ENCODE measurements at places on chromosomes 12 and 14.

DNA sequence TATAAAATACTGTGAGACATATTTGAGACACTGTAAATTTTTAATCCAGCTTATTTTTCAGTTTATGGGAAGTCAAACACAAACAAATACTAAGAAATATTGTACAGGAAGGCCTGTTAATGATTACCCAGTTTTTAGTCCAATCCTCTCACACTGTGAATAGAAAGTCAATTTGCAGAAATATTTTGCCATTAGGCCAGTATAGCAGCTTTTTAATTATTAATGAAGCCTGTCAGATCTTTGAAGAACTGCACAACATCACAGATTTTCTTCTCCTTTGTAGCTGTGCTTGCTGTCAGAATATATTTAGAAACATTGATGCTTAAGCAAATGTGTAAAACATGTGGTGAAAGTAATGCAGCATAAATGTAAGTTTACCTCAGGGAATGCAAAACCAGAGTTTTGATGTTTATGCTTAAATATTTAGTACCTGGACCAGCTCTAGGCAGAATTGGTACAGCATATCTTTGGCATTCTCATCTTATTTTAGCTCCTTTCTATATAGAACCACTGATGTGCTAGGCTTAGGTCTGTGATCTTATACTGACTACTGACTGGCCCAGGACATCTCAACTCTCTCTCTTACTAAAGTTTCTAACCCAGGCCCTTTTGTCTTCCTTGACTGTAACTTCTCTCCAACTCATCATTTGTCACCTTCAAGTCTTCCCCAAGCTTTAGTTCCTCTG lies 230.8 kb upstream of the NAV3 start:
- no peak for DNase-seq

DNA sequence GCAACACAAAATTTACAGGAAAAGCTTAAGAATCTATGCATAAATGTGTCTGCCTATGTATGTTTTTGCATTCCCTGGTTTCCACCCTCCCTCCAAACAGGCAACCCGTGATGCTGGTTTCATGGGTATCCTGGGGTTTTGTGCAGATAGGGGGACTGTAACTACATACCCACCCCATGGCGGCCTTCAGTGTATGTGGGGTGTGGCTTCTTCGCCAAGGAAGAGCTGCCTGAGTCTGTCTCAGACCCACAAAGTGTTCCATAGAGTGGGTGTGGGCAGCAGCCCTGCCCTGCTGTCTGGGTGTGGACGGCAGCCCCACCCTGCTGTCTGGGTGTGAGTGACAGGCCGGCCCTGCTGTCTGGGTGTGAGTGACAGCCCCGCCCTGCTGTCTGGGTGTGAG lies 174.8 kb downstream of the ADGRD1 start:
- no peak for DNase-seq

DNA sequence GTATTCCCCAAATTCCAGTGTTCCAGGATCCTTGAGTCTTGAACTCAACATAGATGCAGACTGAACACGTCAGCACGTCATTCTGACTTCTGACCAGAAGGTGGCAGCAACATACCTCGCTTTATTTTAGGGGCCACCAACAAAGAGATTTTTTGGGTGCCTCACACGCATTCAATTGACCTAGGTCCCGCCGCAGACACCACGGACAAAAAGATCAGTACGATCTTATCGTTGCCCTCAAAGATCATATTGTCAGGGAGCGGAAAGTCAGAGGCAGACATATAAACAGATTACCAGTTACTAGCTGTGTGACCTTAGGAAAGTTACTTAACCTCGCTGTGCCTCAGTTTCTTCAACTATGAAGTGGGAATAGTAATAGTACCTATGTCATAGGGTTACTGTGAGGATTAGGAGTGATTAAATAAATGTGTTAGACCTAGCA lies 6.5 kb upstream of the PRPH start:
- no peak for DNase-seq

DNA sequence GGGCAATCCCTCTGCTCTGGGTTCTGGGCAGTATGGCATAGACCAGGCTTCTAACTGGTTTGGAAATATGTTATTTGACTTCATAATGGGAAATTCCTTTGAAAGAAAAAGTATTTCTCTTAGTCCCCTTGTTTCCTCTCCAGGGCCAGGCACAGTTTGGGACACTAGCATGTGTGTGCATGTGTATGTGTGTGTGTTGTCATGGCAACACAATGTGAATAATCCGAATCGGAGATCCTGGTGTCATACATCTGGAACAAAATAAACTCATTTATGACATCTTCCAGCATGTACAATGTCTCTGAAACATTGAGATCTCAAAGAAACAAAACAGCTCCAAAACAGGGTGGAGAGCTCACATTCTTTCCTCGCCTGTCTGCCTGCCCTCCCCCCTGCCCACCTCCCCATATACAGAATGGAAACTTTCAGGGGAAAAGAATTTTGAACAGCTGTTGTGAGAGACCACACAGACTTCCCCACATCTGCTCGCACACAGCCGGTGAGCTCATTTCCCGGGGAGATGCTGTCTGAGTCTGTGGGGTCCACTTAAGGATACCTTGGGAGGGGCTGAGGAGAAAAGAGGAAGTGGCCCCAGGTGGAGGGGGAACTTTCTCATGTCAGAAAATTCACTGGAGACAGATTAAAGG lies 55.5 kb upstream of the PARP11 start:
- DNase-seq = peak; percentile 72

GRCh38 chr12:81080431-81080983 lies 2.6 kb downstream of the ACSS3 start:
- DNase-seq = no peak

- DNase-seq = no peak
Measured at GRCh38 chr12:52953181-52953841, 4.4 kb downstream of the KRT18 start.

- no peak for DNase-seq
Measured at GRCh38 chr12:43099691-43100163, 452.3 kb downstream of the ADAMTS20 start.

DNA sequence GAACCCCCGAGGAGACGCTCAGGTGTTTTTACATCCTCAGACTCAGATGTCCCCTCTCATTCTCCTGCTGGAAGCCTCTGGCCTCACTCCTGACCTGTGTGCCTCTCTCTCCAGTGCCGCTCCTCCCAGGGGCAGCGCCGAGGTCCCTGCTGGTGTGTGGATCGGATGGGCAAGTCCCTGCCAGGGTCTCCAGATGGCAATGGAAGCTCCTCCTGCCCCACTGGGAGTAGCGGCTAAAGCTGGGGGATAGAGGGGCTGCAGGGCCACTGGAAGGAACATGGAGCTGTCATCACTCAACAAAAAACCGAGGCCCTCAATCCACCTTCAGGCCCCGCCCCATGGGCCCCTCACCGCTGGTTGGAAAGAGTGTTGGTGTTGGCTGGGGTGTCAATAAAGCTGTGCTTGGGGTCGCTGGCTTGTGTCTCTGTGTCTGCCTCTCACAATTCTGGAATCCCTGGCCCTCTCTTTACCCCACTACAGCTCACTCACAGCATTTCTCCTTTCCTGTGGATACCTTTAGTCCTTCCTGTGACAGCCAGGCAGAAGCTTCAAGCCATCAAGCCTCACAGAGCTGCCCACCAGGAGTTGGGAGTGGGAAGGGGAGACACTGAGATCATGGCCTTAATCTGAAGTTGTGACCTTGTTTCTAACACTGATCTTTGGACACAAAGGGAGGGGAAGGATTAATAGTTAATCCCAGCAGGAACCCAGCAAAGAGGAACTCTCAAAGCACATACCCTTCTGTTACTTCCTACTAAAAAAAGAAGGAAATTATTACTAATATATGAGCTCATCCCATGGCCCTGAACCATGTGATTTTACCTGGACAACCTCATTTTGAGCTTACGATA lies 1.1 kb upstream of the SOAT2 start:
- DNase-seq = no peak

GRCh38 chr14:104359301-104359968 lies 220.1 kb upstream of the C14orf180 start:
- no peak for DNase-seq

GRCh38 chr14:89866458-89866857 lies 88.1 kb downstream of the EFCAB11 start:
- DNase-seq = no peak

DNA sequence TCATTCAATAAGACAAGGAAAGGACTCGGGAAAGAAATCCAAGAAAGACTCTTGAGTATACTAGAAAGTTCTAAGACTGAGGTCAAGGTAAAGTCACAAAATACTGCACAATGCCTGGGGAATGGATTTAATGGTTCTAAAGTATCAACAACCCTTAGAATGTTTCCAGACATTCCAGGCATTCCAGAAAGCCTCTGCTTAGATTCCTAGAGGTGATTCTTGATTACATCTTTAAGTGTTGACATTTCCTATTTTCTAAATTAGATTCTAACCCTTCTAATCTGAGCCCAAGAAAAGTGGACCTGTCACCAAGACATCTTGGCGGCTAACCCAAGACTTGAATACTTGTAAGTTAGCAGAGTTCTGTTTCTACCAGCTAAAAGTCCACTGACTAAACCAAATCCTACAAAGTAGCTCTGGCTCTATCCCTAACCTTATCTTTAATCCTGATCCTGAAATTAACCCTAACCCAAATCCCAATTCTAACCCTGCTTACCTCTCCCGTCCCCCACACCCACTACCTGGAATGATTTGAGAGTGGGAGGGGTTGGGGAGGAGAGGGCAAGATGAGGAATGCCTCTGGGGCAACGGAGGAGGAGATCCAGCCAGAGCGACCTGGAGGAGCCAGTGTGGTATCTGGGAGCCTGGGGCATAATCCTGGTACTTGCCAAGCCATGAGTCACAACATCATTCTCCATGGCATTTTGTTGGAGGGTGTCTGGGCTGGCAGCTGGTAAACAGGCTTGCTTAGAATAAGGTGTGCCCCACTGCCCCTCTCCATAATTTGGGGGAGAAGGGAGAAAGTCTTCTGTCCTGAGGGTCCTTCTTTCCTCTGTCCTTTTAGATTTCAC lies 93.4 kb upstream of the HOXC13 start:
- DNase-seq = no peak

GRCh38 chr12:29148596-29148910 lies 525 bp upstream of the FAR2 start:
- no peak for DNase-seq

DNA sequence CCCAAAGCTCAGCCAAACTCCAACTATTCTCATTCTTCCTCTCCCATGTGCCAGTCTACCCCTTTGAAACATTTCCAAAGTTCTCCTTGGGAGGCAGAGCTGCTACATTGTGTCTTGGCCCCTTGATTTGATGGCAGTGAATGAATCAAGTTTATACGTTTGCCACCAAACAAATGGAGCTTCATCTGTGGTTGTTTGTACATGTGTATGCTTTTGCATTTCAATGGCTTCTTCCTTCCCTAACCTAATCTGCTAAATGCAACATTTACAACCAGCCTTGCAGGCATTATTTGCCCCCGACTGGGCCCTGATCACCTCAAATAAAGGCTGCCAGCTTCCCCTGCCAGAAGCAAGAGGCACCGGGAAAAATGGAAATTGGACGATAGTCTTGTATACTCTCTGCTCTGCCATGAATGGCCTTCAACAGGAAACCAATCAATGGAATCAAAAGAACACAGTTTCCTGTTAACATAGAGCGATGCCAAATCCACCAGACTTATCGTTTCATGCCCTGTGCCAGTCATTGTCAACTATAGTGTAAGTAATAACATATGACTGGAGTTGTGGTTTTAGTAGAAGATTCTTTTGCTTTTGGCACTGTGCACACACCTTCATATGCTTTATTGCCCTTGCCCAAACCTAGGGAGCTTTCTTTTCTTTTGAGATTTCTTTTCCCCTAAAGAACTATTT lies 97.8 kb downstream of the TMEM30B start:
- no peak for DNase-seq

DNA sequence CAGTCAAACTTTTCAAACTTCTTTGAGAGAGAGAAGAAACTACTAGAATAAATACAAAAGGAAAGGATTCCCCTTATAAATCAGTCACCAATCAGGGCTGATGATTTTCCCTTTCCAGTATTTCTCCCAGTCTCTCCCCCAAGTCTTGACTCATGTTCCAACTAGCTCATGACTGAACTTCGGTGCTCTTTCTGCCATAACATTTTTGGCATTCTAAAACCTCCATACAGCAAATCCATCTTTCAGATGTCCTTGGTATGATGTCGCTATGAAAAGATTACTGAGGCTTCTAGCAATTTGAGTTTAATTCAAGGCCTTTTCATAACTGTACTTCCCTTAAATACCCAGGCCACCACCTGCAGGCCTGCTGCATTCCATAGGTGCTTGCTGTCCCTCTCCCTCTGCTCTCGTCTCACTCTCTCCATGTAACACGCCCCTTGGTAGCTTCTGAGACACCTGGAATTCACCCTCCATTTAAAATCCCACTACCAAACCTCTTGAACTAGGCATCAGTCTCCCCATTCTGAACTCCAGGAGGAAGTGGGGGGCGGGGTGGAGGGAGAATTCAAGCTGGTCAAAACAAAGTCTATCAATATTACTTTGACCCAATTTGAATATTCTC lies 2.4 kb downstream of the PRKD1 start:
- no peak for DNase-seq

DNA sequence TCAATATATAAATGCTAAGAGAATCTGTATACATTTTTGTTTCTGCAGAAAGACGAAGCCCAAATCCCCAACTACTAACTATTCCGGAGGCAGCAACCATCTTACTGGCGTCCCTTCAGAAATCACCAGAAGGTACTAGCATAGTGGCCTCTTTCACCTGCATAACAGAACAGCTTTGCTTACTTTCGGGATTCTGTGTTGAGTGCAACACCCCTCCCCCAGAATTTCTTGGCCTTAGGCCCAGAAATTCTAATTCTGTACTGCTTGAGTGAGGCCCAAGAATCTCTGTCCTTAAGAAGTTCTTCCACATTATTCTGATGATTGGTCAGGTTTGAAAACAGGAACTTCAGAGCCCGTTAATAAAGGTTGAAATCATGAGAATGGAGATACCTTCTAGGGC lies 2.9 kb downstream of the SPX start:
- no peak for DNase-seq

- no peak for DNase-seq
Measured at GRCh38 chr12:26226629-26227360, 31.4 kb downstream of the SSPN start.

GRCh38 chr14:98501836-98502235 lies 770.2 kb downstream of the BCL11B start:
- DNase-seq = no peak

DNA sequence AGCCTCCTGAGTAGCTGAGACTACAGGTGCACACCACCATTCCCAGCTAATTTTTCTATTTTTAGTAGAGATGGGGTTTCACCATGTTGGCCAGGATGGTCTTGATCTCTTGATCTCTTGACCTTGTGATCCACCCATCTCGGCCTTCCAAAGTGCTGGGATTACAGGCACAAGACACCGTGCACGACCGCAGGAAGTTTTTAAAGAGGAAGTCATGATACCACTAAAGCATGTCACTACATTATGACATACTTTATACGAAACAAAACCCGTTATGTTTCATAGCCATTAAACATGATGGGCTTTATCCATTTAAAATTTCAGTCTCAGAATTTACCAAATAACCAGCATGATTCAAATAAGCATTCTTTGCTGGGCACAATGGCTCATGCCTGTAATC lies 83.8 kb upstream of the DUSP6 start:
- DNase-seq = no peak

- DNase-seq = no peak
Measured at GRCh38 chr14:37707716-37708115, 112.3 kb downstream of the TTC6 start.
